ENCODE measurements at places on chromosomes 2 and 18.
A peak's percentile ranks its signal among the peaks of the same experiment; 100 is the strongest.

DNA sequence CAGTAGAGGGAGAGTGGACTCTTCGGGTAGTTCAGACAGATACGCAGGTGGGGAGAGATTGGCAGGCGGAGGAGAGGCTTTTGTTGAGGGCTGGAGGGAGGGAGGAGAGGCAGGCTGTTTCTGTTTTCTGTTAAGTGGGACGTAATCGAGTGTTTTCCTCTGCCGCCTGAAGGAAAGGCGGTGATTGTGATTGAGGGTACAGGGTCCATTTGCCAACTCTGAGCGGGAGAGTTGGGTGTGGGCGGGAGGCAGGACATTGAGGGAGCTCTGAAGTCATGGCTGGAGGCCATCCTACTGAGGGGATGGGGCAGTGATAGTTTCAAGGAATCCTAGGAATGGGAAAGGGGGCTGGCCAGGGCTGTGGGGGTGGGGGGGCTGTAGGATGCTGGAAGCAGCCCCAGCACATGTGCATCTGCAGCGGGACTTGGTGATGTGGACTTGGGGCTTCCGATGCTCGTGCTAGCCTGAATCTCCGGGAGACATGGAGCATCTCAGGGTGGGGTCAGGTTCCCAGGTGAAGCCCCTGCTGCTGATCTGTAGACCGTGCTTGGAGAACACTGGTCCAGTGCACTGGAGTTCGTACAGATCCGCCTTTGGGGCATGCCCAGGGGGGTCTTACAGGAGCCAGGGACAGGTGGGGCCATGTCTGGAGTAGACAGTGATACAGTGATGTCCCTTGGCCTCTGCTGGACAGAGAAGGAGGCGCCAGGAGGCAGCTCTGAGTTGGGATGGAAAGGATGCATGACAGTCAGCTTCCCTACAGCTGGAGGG, 167.5 kb downstream of the AGAP1 start:
- DNase-seq: no peak

GRCh38 chr18:9389706-9390105, 55.1 kb downstream of the TWSG1 start:
- DNase-seq: no peak

DNA sequence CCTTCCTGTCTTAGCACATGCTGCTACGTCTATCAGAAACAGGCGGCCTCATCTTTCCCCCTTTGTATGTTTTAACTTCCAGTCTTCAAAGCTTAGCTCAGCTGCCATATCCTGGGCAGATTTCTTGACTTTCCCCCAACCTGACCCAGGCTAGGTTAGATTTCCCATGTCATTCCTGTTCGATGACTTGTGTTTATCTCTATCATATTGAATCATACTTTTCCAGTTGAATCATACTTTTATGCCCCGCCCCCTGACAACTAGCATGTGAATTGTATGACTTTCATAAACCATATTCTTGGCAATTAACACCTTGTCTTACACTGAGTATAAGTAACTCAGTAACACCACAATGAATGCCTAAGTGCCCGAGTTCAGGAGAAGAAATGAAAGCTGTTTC, 128.3 kb downstream of the CYRIA start:
- DNase-seq: no peak

DNA sequence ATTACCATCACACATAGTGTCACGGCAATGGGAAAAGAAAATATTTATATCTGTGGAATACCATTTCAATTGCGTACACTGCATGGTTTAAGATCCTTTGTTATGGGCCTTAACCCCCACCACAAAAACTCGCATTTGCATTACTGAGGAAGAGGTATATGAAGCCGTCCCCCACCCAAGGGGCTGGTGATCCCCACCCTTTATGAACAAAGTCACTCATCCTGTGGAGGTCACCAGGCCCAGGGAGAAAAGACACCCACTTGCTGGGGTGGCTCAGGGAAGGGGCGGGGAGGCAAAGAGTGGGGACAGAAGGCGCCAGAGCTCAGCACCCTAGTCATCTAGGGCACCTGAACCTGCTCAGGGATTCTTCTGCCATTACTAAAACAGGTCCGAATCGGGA, 133.8 kb downstream of the ZNF516 start:
- no peak for DNase-seq

- no peak for DNase-seq
These were observed 91.8 kb upstream of the KLF7 start for GRCh38 chr2:207257251-207258250.

DNA sequence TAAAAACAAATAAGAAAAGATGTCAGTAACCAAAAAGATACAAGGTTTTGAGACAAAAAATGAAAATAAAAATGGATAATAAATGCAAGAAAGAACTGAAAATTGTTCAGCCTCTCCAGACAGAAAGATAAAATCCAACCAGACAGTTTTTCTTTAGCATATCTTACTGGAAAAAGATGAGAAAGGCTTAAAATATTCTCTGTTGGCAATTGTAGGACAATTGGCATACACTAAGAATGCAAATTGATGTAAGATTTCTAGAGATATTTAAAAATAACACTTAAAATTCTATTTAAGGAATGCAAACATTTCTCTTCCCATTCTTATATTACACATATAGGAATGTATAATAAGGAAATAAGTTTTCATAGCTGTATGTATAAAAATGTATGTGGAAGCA, 590.6 kb downstream of the DSC3 start:
- no peak for DNase-seq

DNA sequence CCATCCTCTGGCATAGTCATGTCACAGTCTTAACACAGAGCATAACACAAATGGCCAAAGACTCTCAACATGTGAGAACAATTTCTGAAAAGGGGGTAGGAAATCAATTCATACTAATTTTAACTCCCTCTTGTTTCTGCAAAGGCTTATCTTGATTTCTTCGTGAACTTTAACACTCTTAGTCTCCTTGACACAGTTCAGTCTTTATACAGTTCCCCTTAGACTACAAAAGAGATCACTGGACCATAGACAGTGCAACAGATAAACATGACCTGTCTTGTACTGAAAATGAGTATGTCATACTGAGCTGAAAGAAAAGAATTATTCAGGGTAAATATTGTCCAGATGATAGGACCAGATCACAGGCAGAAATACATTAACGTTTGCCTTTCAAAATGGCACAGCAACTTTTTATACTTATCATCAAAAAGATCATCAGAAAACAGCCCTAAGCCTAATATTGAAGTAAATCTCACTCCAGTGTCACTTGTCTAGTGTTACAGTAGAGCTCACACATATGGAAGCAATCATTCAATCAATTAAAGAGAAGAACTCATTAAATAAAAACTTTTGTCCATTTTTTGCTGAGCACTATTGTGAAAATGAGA, 56.4 kb upstream of the VRK2 start:
- DNase-seq: no peak

GRCh38 chr2:45789961-45790723, 138.7 kb downstream of the PRKCE start:
- DNase-seq: no peak

GRCh38 chr2:9811679-9812511, 31.4 kb upstream of the TAF1B start:
- DNase-seq: no peak

DNA sequence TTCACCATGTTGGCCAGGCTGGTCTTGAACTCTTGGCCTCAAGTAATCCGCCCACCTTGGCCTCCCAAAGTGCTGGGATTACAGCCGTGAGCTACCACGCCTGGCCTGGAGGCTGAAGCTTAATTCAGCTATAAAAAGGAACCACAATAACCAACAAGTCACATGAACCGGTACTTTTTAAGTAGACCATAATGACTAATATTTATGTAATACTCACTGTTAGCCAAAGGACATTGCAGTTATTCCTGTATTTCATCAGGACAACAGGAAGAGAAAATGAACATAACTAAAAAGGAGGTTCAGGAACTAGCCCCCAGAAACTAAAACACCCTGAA, 49.0 kb upstream of the TMEM87B start:
- no peak for DNase-seq

DNA sequence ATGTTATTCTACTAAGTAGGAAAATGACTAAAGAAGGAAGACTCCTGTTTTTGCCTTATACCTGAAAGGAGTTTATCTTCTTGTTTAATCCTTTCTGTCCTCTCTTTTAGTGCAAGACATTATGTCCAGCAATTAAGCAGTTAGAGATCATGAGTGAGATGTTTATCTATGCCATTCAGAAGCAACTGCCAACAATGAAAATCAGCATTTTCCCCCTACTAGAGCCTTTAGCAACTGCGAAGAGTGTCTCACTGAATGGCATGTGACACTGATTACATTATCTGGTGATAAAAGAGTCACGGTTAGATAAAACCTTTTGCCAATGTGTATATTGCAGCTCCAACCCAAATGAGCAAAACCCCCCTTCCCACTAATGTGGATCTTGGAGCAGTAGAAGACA, 357.7 kb upstream of the SYT4 start:
- no peak for DNase-seq

GRCh38 chr2:241254904-241255351, 60.5 kb downstream of the HDLBP start:
- no peak for DNase-seq

- no peak for DNase-seq
These were observed 37.7 kb upstream of the KLF11 start for GRCh38 chr2:10005461-10006235.

GRCh38 chr2:157771234-157771633, 104.9 kb downstream of the ACVR1 start:
- no peak for DNase-seq

GRCh38 chr18:44130376-44130942, 550.2 kb upstream of the SETBP1 start:
- peak; percentile 11 for DNase-seq

Data from activated CD8-positive, alpha-beta T cell treated with anti-CD3 and anti-CD28 coated beads for 36 hours (primary cell).